Stimulated activated naive B cell treated with anti-CD40 and anti-IgM and Interleukin-4, amounts not matched to agents 10 μg/mL and 1 μg/mL and 100 μg/mL, for 72 hours (primary cell): ENCODE measurements at places on chromosomes 7 and 10.
A peak's percentile ranks its signal among the peaks of the same experiment; 100 is the strongest.

- no peak for DNase-seq
- H3K27ac ChIP-seq = no peak overlapping the region
- H3K4me1 ChIP-seq = peaks cover 30% of the 10 kb centered on the region
- no peaks in the 10 kb centered on the region for H3K27me3 ChIP-seq
- peaks cover 64% of the 10 kb centered on the region for H3K36me3 ChIP-seq
Observed at GRCh38 chr10:109898666-109899355, 24.5 kb downstream of the XPNPEP1 start.

DNA sequence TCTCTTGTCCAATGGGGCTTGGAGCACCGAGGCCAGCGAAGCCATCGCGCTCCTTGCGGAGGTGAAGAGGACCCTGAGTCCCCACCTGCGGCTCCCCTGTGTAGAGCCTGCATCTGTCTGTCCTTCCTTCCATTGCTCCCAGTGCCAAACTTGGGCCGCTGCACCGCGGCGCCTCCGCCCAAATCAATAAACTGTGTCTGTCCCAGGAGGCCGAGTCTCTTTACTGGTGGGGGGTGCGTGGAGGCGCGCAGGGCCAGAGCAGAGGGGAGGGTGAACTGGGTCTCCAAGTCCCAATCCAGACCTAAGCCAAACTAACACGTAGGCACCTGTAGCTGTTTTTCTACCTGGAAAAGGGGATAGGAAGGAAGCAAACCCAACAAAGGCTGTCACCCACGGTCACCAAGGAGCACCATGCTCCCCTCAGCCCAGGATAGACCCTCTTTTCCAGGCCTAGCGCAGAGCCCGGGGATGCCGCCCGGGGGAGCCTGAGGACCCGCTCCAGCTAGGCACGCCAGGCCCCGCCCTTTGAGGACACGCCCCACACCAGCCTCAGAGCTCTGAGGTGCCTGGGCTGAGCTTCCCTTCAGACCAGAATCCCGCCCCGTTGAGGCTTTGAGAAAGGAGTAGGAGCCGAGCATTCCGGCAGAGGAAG lies 1.2 kb upstream of the CHAT start:
- peak overlapping the region; percentile 85 for H3K27ac ChIP-seq
- peaks cover 38% of the 10 kb centered on the region for H3K4me1 ChIP-seq
- peaks cover 82% of the 10 kb centered on the region for H3K27me3 ChIP-seq
- peaks cover 13% of the 10 kb centered on the region for H3K36me3 ChIP-seq

DNA sequence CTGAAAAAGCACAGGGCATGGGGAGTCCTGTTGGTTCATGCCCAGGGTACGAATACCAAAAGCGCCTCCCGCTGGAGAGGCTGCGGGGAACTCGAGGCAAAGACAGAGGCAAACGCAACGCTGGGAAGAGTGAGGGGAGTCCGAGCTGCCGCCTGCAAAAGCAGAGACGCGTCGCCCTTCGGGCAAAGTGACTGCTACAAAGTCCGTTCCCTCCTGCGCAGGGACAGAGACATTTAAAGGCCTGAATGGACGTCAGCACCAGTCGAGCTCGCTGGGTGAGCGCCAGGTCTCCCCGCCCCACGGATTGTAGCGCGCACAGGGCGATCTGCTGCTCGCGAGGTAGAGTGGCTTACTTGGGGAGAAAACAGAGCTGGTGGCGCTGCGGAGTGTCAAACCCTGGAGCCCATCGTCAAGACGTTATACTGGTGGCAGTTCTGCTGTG lies 732.8 kb downstream of the ZWINT start:
- H3K27me3 ChIP-seq = peaks cover 28% of the 10 kb centered on the region
- H3K36me3 ChIP-seq = no peaks in the 10 kb centered on the region
- DNase-seq = no peak
- H3K4me1 ChIP-seq = peaks cover 24% of the 10 kb centered on the region
- no peak overlapping the region for H3K27ac ChIP-seq

DNA sequence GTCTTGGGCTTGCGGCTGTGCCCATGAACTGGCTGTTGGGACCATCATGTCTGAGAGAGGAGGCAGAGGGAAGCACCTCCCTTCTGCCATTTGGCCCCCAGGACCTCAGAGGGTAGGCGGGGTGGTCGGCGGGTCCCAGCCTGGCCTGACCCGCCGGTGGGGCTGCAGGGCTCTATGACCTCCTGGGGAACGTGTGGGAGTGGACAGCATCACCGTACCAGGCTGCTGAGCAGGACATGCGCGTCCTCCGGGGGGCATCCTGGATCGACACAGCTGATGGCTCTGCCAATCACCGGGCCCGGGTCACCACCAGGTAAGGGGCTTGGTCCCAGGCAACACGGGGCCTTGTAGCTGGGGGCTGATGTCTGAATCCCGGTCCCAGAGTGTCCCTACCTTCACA lies 14.1 kb downstream of the SUMF2 start:
- no peak for DNase-seq
- no peak overlapping the region for H3K27ac ChIP-seq
- no peaks in the 10 kb centered on the region for H3K27me3 ChIP-seq

GRCh38 chr7:23235813-23236221 lies 10.8 kb upstream of the GPNMB start:
- no peak overlapping the region for H3K27ac ChIP-seq
- no peak for DNase-seq
